ENCODE measurements at places on chromosomes 13 and 19.

DNA sequence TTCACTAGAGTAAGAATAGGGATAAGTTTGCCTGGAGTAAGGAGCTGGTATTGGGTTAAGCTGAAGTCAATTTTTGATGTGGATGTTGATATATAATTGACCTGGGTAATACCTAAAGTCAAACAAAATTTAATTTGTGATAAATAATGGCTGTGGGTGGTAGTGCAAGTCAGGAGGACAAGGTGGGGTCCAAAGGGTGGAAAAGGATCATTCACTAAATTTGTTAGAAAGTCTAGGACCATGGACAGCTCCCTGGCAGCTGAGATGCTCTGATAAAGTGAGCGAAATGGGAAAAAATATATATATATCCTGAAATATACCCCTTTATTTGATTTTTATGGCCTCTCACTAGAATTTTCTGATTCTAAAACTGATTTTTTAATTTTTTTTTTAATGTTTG is 463.5 kb downstream of the GPC6 start:
- no peak for DNase-seq

- no peak for DNase-seq
Observed at GRCh38 chr19:33745297-33745696, 51.4 kb upstream of the KCTD15 start.

- no peak for DNase-seq
Observed at GRCh38 chr19:9144920-9145319, 4.7 kb downstream of the ZNF317 start.

DNA sequence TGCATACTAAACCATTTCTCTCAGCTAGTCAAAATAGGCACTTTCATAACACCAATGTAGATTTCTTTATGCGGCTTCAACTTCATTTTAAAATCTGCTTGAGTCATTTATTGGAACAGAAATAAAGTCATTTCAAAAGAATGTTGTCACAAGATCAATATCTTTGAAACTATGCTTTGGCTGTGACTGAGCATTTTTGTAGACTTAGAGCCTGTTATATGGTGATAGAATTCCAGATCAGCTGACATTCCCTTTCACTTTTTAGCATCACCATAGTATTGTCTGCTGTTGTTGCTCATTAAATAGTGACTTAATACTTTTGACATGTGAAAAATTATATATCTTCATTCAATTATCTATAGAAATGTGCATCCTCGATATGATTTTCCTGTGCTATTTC is 279.2 kb upstream of the PRR20A start:
- DNase-seq = no peak

DNA sequence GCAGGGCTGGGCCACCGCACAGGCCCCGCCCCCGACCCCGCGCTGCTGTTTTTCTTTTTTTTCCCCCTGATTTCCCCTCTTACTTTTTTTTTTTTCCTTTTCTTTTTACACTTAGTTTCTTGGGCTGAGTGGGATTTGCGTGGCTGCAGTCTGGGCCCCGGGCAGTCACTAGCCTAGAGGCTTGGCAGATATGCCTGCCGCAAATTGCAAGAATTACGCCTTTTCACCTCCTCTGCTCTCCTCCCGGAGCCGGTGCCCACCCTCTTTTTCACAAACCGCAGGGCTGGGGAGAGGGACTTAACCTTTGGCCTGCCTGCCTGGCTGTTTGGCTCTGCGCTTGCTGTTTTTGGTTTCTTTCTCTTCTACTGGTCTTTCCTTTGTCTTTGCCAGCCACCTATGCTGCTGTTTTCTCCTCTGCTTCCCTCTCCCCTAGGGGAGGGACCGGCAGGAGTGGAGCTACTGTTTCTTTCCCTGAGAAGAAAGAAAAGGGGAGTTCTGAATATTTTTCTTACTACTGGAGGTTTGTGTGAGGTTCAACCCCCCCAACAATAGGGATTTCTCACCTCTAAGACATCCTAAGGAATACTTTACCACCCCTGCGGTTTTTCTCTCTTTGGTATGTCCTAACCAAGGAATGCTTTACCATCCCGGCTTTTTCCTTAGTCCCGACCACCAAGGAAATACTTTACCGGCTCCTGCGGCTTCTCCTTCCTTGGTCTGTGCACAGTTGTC is 11.0 kb downstream of the ZNF552 start:
- peak; percentile 56 for DNase-seq

GRCh38 chr13:77353995-77354394 is 27.1 kb upstream of the MYCBP2 start:
- no peak for DNase-seq

GRCh38 chr19:19749117-19749907 is 16.4 kb upstream of the ZNF14 start:
- no peak for DNase-seq

GRCh38 chr13:105595471-105595870 is 940.0 kb downstream of the EFNB2 start:
- DNase-seq = no peak

DNA sequence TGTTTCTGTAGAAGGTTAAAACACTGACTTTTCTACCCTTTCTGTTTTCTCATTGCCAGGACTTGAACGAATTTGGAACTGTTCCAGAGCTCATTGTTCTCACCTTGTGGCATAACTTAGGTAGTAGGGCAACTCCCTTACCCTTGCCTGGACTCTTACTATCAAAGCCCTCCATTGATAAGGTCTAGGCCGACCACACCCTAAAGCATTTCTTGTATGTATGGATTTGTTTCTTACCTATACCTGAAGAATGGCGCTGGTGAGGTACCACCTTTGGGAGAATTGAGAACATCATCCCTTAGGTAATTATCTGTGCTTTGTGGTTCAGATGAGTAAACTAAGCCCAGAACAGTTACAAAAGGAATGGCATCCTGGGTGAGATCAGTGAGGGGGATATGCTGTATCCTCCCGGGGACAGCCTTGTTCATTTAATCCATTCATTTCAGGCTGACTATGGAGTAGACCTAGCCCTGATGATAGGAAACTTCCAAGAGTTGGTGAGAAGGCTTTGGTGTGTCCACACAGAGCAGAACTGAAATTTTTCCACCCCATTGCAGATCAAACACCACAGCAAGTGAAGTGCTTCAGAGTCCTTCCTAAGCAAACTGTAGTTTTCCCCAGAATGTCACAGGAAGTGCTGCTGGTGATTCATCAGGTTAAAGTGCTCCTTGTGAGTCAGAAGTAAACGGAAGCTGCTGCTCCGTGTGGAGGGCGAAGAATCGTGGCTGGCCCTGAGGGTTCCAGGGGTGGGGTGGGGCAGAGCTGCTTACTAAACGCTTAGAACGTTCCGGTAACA is 113.0 kb downstream of the TEX26 start:
- peak; percentile 89 for DNase-seq

- DNase-seq = peak; percentile 1
Observed at GRCh38 chr13:43631106-43631505, 155.7 kb downstream of the ENOX1 start.

DNA sequence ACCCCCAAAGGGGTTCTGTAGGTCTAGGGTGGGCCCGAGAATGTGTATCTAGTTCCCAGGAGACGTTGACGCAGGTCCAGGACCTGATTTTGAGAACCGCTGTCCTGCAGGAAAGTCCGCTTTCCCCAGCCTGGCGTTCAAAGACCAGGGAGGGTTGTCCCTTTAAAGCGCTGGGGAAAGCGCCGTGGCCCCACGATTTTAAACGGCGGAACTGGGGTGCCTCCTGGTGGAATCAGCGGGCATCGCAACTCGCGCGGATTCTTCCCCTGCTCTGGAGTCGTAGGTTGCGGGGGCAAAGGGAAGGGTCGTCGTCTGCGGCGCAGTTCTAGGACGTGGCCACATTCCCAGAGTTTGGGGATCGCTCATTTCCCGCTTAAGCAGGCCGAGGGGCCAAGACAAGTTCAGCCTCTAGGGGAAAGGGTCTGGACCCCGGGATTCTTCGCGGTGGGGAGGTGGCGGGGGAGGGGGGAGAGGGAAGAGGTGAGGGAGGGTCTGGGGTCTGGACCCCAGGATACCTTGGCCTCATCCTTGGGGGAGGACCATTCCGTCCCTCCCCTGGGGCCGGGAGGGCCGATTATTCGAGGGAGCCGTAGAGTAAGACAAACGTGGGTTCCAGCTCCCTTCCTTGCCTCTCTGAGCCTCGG is 7.7 kb downstream of the PNMA8B start:
- DNase-seq = no peak
